Globus pallidus (tissue), 1 donor: ENCODE measurements at places on chromosomes 6 and 20.

- DNase-seq = no peak
These were observed 14.8 kb downstream of the SLC35A1 start for GRCh38 chr6:87487555-87487954.

GRCh38 chr6:104126315-104127005, 733.3 kb downstream of the HACE1 start:
- no peak for DNase-seq

DNA sequence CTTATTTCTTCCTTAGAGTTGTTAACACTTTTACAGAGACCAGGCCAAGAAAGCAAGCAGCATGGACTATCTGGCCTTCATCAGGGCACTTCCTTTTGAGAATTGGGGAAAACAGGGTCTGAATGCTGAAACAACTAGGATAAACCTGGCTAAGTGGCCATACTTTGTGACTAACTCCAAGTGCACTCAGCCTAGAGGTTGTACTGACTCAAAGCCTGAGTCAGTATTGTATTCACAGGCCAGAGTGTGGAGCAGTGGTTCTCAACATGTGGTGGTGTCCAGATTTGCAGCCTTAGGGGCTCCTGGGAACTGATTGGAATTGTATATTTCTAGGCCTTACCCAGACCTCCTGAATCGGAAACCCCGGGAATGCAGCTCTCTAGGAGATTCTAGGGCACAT, 20.1 kb downstream of the SEC23B start:
- no peak for DNase-seq

DNA sequence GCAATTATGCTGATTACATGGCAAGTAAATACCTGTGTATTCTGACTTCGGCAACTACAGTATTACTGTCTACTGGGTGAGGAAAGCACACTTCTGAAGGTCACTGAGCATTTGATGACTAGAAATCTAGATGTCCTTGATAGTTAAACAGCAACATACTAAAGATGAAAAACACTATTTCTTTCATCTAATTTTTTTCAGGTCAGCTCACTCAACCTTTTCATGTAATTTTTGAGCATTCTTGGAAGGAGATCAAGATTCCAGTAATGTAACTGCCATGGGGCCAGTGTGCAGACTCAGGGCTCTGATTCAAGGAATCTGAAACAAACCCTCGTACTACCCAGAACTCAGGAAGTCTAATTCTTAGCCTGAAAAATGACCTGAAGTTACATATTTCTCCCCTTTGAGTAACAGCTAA, 222.6 kb upstream of the TAB2 start:
- DNase-seq = no peak

GRCh38 chr20:418858-419365, 10.8 kb downstream of the RBCK1 start:
- no peak for DNase-seq

DNA sequence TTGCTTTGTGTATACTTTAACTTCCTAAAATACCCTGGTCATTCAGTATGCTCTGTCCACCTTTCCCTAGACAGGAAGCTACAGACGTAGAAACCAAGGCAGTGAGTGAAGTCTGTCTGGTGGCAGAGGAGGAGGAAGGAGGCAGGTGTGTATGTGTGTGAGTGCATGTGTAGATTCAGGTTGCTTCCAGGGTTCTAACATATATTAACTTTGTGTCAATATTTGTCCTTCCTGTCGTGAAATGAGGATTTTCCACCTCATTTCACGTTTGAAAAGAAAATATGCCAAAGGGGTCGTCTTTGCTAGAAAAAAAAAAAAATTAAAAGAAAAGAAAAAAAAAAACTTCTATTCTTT, 411.5 kb downstream of the PKHD1 start:
- no peak for DNase-seq

- no peak for DNase-seq
These were observed 43.2 kb downstream of the PFDN4 start for GRCh38 chr20:54251096-54251495.

DNA sequence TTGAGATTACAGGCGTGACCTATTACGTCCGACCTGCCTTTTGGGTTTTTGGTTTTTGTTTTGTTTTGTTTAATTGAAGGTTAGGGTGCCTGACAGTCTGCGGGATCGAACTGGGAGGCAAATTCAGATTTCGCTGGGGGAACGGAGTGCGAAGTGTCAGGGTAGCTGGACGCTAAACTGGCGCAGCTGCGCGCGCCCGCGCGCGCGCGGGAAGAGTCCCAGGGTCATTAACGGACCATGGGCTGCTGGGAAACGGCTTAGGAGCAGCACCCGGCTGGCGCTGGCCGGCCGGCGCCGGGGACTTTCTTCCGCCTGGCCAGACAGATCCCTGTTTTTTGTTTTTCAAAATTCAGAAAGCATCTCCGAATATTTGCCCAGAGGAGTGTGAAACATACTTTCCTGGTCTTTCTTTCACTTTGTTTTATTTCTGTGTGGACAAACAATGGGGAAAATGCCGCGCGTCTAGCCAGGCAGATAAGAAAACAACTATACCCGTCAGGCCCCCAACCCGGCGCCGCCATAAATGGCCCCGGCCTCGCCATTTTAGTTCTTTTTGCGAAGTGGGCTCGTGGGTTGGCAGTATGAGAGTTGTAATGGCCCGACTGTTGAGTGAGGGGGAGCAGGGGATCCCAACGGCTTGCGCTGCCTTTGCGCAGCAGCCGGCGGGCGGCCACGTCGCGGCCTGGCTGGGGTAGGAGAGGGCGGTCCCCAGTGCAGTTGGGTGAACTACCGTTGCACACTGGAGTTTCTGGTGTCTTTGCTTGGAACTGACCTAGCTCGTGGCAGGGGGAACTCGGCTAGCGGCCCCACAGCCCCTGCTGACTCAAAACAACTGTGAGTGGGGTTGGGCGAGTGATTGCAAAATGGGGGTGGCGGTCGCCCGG, 7.1 kb downstream of the HSPA1B start:
- peak; percentile 91 for DNase-seq

DNA sequence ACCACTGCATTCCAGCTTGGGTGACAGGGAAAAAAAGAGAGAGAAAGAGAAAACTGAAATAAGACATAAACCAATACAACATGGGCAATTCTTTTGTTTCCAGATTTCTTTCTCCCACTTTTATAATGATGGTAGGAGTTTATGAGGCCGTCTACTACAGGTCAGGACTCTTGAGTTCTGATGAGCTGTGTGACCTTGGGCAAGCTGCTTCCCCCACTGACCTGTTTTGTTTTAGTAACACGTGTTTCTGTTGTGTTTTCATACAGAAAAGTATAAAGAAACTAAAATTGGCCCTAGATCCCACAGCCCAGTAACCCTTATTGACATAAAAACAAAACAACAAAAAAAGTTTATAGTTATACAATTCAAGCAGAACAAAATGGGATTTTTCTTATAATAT, 22.9 kb upstream of the AAR2 start:
- no peak for DNase-seq

- no peak for DNase-seq
These were observed 58.9 kb upstream of the CDH4 start for GRCh38 chr20:61193164-61193563.

DNA sequence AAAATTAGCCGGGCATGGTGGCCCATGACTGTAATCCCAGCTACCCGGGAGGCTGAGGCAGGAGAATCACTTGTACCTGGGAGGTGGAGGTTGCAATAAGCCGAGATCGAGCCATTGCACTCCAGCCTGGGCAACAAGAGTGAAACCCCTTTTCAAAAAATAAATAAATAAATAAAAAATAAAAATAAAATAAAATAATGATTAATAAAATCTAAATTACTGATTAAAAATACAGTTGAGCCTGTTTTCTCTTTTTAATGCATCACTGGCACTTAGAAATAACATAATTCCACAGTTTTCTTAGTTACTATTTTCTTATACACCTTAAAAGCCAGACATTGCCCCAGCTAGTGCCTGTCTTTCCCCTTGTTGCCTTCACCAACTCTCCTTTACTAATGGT, 922.8 kb upstream of the GJE1 start:
- DNase-seq = no peak

DNA sequence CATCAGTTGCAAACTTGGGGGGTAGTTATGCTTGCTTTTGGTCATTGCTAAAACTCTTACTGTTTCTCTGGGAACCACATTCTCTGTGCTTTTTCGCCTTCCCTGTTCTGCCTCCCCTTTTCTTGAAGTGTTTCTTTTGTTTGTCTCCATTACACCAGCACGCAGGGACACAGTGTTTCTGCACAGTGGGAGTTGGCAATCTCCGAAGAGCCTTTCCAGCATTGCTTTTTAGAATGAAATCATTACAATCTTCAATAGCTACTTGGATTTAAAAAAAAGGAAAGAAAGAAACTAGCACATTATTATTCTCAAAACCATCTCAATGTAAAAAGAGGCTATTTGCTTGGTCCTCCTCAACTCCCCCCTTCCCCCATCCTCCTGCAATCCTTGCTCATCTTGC, 536.7 kb upstream of the MMS22L start:
- DNase-seq = peak; percentile 55

GRCh38 chr6:131225959-131226358, 90.7 kb downstream of the AKAP7 start:
- DNase-seq = no peak

- peak; percentile 96 for DNase-seq
These were observed 54.6 kb downstream of the LYRM4 start for GRCh38 chr6:5205877-5206850.

GRCh38 chr6:82910395-82910794, 155.2 kb downstream of the UBE3D start:
- no peak for DNase-seq

- no peak for DNase-seq
These were observed 29.4 kb upstream of the CLIC5 start for GRCh38 chr6:46044881-46045617.
